ENCODE measurements at places on chromosomes 1 and 21.

DNA sequence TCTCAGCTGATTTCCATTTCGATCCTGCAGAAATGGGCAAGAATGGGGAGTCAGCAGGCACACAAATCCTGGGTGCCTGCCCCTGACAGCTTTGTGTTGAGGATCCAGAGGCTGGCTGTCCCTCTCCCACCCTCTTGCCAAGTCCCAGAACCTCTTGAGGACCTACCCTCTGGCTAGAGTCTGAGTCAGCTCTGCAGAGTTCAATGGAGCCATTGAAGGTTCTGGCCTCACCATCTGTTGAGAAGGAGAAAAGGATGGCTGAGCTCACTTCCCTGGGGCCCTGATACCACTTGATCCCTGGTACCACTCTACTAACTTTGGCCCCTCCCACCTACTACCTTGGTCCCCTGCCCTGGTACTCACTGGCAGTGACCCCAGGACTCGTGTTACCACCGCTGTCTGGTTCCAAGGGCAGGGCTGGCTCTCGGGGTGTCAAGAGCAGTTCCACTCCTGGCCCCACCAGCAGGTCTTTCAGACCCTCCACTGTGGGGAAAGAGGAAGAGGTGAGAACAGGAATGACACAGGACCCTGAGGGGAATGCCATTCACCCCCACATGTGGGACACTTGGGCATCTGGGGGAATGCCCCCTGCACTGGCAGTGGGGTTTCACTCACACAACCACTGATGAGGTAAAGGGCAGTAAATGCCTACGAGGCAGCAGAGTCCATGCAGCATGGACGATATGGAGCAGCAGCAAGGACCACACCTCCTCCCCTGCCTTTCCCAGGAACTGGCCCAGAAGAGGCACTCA lies 10.5 kb downstream of the RXFP4 start:
- DNase-seq = no peak

DNA sequence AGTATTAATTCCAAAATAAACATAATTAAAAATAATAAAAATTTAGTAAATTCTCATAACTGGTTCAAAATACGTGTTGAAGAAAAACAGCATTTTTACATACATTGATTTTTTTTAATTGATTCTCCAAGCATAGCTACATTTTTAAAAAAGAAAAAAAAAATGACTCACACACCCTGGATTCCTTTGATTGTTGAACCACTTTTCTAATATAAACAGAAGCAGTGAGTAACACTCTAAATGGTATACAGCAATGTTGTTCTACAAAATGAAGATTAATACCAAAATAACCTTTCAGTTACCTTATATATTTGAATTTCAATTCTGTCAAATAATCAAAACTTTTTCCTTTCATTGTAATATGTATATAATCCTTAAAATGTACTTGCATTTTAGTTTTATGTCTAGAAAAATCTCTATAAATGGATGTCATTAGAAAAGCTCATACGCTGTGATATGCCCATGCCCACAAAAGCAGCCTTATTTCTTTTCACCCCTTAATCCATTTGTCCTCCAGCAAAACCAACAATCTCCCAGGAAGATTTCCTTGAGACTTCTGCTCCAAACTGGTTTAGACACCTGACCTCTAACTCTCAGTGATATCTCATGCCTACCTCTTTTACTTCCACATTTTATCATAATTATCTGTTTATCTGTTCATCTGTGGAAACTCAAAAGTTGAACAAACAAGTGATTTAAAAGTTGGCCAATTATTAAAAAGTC lies 246.4 kb upstream of the NR5A2 start:
- no peak for DNase-seq

GRCh38 chr1:47627016-47627415 lies 189.2 kb downstream of the FOXD2 start:
- no peak for DNase-seq

- no peak for DNase-seq
Observed at GRCh38 chr1:169141356-169141755, 34.9 kb downstream of the ATP1B1 start.

DNA sequence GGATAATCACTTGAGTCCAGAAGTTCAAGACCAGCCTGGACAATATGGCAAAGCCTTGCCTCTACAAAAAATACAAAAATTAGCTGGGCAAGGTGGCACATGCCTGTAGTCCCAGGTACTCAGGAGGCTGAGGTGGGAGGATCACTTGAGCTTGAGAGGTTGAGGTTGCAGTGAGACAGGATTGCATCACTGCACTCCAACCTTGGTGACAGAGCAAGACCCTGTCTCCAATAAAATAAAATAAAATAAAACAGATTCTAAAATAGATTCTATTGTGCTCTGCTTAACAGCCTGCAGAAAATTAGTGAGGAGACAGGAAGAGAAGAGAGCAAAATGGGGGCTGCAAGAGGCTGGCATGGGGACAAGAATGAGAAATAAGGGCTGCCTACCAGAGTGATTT lies 7.5 kb upstream of the SDE2 start:
- DNase-seq = no peak

- no peak for DNase-seq
Observed at GRCh38 chr21:37514038-37514667, 147.6 kb downstream of the DYRK1A start.

DNA sequence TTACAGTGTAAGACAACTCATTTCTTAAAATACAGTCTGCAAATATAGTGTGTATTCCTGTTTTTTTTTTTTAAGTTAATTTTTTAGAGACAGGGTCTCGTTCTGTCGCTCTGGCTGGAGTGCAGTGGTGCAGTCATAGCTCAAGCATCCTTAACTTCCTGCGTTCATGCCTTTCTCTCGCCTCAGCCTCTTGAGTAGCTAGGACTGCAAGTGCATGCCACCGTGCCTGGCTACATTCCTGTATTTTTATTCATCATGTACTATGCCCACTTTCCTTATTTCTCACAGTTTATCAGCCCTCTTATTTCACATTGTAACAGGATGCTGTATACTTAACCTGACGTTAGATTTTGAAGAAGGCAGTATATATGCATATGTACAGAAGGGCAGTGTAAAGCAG lies 26.7 kb downstream of the MIER1 start:
- DNase-seq = no peak

GRCh38 chr1:91763252-91763651 lies 122.7 kb downstream of the TGFBR3 start:
- no peak for DNase-seq

DNA sequence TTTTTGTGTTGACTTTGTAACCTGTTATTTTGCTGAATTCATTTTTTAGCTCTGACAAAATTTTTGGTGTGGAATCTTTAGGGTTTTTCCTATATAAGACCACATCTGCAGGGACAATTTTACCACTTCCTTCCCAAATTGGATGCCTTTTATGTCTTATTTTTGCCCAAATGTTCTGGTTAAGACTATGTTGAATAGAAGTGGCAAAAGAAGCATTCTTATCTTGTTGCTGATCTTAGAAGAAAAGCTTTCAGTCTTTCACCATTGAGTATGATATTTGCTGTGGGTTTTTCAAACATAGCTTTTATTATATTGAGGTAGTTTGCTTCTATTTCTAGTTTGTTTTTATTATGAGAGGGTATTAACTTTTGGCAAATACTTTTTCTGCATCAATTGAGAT lies 3.7 kb downstream of the CHIA start:
- no peak for DNase-seq

- DNase-seq = peak; percentile 89
Observed at GRCh38 chr21:35932232-35932911, 128.0 kb downstream of the SETD4 start.

DNA sequence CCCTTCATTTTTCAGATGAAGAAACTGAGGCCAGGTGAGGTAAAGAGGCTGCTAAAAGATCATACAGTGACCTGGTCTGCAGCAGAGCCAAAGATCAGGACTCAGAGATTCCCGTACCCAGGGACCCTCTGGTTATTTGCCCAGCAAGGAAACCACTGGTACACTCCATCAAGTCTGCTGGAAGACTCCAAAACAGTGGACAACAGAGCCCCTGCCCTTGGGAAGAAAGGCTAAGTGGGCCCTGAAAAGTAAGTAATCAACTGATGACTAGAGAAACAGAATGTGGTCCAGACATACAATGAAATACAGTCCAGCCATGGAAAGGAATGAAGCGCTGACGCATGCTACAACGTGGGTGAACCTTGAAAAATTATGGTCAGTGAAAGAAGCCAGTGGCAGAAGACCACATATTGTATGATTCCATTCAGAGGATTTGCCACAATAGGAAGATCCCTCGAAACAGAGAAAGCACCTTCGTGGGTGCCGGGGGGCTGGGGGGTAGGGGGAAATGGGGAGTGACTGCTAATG lies 106.4 kb downstream of the ETS2 start:
- DNase-seq = no peak

DNA sequence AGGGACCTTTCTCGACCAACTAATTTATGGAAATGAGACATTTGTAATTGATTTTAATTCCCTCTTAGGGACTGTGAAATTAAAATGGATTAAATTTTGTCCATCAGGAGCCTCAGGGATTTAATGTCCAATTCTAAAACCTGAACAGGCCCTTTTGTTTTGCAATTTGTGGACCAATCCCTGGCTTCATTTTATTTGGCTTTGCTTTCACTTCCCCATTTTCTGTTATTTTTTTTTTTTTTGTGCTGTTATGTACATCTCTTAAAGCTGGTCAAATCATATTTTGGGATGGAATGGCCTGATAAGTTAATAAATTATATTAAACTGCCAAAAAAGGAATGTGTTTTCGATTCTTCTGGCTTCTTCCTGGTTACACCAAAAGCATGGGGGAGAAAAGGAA lies 28.9 kb downstream of the ZSCAN20 start:
- no peak for DNase-seq

DNA sequence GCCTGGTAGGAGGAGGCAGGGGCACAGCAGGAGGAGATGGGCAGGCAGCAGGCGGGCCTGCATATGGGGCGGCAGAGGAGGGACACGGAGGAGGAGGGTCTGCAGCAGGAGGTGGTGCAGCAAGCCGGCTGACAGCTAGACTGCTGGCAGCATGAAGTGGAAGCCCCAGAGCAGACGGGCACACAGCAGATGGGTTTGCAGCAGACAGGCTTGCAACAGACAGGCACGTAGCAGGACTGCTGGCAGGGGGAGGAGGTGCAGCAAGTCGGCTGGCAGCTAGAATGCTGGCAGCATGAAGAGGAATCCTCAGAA lies 615 bp downstream of the KRTAP10-5 start:
- DNase-seq = no peak

- peak; percentile 87 for DNase-seq
Observed at GRCh38 chr21:33300701-33301631, 23.8 kb upstream of the IFNAR1 start.
